Mesothelial cell of epicardium (in vitro differentiated cells): ENCODE measurements at places on chromosomes 1 and 21. TPM values are rescaled to one million over a fixed set of nuclear protein-coding genes. Genes with fewer than 3 reads are reported as not detected.

The TSACC gene
- total RNA-seq = not detected in 3 replicates

The LHX8 gene
- total RNA-seq = 0.20 to 0.36 TPM (median 0.20 TPM) in 3 replicates

The CD5L gene
- total RNA-seq = not detected in 3 replicates

The MMP23B gene
- 63.8 to 70.3 TPM (median 65.4 TPM) in 3 replicates for total RNA-seq

The HTR6 gene
- 0.11 to 0.24 TPM (median 0.11 TPM) in 3 replicates for total RNA-seq

The HAO2 gene
- 0.16 to 0.27 TPM in 2 of 3 replicates, not detected in the other for total RNA-seq

The SLAMF9 gene
- not detected in 3 replicates for total RNA-seq

The ABCG1 gene
- total RNA-seq = 4.2 to 4.4 TPM (median 4.3 TPM) in 3 replicates

The AJAP1 gene
- 2.2 to 2.4 TPM (median 2.2 TPM) in 3 replicates for total RNA-seq

The FCRL3 gene
- not detected in 3 replicates for total RNA-seq

The FCAMR gene
- not detected in 3 replicates for total RNA-seq

The BRDT gene
- total RNA-seq = not detected in 3 replicates

The SUSD4 gene
- total RNA-seq = 0.23 to 0.49 TPM (median 0.40 TPM) in 3 replicates

The HEYL gene
- 5.6 to 5.7 TPM (median 5.6 TPM) in 3 replicates for total RNA-seq

DNA sequence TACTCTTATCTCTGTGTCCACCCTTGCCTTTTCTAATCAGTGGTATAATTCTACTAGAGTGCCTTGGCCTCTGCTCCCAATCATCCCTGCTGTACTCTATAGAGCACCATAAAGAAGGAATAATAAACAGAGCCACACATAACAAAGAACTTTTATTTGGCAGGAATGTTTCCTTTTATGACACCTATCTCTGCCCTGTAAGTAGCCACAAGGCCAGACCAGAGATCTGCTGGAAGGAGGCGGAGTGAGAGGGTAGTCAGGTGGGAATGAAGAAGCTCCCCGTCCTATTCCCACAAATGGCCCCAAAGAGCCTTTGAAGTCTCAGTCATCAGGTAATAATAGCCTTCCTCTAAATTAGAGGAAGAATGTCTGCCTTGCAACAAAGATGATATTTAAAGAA, 32.7 kb downstream of the WLS start:
- DNase-seq = no peak

DNA sequence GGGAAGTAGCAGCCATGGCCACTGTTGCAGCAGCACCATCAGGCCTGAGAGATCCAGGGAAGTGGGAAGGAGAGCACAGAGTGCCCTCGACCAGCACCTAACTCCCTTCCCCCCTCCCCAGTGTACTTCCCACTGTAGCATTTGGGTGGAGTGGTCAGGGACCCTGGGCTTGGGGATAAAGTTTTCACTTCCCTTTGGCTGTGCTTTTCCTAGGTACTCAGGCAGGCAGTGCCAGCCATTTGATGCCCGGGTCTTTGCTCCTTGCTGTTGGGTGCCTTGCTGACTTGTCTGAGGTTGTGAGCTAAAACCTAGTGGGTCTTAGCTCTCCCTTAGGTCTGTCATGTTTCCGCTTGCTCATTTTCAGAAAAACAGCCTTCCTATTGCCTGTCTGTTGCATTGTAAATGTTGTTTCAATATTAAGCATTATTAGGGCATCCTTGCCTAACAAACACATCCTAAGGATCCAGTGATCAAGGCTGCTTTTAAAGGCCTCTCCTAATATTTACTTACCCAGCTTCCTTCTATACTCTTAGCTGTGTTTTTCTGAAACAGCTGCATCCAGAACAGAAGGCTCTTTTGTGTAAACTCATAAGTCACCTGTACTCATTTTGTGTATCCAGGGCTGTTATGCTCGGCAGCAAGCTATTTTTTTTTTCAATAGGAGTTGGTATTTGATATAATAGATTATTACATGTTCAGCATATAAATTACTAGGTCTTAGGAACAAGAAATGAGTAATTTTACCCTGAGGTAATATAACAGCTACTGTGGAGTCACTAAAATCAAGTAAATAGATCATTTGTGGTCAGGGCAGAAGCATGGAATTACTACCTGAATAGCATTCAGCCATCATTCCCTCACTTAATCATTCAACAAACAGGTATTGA, 418.6 kb upstream of the PROX1 start:
- DNase-seq = no peak

GRCh38 chr1:220363196-220363837, 91.1 kb upstream of the RAB3GAP2 start:
- DNase-seq = no peak

DNA sequence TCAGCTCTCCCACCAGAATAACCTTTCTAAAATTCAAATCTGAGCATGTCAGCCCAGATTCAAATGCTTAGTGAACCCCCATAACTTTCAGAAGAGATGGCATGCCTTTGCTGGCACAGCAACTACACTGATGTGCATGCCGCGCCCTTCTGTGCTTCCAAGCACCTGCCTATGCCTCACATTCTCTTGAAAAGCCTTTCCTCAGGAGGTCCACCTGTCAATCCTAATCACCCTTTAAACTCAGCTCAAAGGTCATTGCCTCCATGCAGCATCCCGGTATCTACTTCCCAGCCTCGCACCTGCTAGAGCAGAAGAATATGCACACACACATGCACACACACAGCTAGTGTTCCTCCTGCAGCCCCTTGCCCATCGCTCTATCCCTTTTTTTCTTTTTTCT, 5.2 kb upstream of the S100A2 start:
- no peak for DNase-seq

GRCh38 chr21:41186755-41187536, 19.0 kb downstream of the BACE2 start:
- no peak for DNase-seq

- no peak for DNase-seq
These were observed 241.6 kb downstream of the SMYD3 start for GRCh38 chr1:246265481-246265880.

DNA sequence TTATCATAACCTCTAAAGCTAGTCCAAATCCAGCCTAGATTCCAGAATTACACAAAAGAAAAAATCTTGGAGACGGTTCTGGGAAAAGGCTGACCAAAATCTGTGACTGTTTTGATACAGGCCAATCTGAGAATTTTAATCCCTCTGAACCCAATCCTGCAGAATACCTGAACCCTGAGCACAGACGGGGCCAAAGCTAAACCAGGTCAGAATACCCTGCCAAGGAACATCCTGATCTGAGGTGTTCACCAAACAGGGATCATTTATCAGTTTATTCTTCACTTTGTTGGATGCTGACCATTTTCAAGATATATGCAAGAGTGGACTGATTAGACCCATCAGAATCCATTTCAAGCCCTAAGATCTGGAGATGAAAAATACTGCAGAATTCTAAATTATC, 3.6 kb downstream of the RC3H1 start:
- no peak for DNase-seq

- no peak for DNase-seq
These were observed 917 bp downstream of the MEX3A start for GRCh38 chr1:156081180-156081916.

DNA sequence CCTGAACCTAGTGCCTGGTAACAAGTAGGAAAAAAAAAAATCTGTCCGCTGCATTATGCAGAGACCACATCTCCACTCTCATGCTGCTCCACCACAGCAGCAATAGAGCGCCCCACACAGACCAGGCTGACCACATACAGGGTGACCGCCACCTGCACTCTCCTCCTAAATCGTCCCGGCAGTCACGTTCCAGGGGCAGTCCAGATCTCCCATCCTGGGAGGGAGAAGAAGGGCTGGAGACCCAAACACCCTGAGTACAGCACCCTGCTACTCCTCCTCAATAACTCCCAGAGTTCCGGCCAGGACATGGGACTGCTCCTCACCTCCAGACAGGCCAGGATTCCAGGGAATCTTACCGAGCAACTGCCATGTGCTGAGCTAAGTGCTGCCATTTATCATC, 15.3 kb downstream of the URB1 start:
- no peak for DNase-seq

- DNase-seq = no peak
These were observed 499.1 kb upstream of the RUNX1 start for GRCh38 chr21:35547946-35548774.

DNA sequence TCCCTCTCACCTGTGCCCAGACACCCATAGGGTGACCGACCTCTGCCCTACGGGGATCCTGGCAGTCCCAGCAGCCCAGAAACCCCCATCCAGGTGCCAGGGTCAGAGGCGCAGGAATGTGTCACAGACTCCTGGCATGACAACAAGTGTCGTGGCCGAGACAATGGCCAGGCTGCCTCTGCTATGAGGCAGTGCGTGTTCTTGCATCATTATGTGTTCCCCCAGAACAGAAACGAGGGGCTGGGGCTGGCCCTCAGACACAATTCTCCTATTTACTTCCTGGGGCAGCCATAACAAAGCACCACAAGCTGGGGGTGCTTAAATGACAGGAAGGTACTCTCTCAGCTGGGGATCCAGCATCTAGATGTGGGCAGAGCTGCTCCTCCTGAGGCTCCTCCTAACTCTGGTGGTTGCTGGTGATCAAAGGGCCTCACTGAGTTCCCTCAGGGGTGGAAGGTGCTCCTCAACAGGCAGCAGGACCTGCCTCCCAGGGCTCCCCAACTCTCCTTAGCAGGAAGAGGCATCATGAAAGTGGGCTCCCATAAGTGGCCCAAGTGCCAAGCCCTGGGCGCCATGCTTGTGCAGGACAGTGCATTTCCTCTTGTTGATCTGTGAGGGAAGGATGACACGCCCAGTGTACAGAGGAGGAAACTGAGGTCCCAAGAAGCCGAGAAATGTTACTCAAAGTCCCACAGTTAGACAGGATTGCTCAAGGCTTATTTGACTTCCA, 24.2 kb upstream of the BACE2 start:
- DNase-seq = no peak

DNA sequence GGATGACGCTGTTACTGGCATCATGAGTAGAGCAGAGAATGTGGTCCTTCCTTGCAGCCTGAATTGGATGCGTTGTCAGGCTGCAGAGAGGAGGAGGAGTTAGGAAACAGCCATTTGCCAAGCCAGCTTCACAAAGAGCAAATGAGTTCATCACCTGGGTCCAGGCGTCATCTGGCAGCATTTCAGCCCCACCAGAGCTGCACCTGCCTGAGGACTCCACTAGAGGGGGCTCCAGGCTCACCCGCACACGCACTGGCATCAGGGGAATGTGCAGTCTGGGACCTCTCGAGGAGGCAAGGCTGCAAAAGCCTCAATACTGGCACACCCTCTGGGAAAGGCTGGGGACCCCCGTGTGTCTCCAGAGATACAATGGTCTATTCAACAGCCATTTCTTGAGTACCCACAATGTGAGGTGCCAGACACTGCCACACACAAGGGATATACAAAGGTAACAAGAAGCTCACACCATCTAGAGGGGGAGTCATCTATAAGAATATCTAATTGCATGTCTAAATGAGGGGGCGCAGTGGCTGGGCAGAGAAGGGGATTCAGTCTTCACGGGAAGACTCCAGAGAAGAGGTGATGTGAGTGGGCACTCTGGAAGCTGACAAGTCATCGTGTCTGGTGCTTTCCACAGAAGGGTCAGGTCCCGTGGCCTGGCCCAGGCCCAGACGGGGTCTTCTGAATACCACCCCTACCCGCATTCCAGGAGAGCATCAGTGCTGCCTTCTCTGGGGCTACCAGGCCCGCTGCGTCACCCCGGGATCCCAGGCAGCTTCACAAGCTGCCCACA, 53.5 kb upstream of the CNTN2 start:
- DNase-seq = peak; percentile 86

- no peak for DNase-seq
These were observed 48.8 kb downstream of the XPR1 start for GRCh38 chr1:180680558-180681144.

GRCh38 chr1:175904808-175905207, 161.4 kb upstream of the TNR start:
- no peak for DNase-seq

- DNase-seq = no peak
These were observed 5.0 kb downstream of the TAF5L start for GRCh38 chr1:229620876-229621275.

DNA sequence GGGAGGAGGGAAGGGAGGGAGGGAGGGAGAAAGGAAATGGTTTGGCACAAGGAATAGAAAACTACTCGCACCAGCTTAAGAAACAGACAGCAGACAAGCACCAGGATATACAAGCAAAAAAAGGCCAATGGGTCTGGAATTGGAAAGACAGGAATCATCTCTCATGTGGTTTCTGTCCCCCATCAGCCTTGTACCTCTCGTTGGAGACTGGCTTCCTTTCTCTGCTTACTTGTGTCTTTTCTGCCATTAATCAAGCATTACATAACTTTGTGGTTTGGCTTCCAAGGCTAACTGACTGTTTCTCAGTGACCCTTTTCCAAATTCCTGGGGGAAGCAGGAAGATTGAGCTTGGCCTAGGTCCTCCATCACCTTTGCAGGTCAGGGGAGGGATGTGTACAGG, 11.8 kb upstream of the RALGPS2 start:
- DNase-seq = no peak

DNA sequence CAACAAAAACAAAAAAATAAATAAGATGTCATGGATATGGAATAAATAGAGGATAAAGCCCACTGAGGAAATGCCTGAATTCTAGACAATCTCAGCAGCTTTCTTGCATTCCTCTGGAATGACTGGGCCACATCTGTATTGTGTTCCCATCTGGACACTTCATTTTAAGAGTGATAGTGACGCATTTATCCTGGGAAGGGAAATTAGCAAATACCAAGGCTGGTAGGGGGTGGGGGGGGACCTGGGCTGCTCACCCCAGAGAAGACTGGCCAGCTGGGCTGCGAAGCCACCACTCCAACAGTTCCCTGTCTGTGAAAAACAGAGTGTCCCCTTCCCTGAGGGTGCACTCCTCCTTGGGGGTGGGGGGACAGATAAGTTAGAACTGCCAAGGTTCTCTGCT, 106.3 kb downstream of the HIVEP3 start:
- no peak for DNase-seq

DNA sequence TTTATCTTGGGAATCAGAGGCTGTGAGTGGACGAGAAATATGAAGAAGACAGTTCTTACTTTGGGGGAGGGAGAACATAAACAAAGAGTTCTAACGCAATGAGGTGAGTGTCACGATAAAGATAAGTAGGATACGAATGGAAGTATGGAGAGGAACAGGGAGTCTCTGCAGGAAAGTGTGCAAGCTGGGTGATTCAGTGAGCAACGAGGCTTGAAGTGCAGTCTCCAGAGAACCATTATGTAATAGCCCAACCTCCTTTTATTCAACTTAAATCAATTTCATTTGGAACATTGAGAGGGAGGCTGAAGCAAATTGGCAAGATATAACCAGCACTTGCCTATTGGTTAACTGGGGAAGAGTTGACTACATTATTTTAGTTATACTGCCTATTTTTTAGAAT, 99.3 kb upstream of the PLD5 start:
- DNase-seq = no peak

- DNase-seq = no peak
These were observed 37.8 kb downstream of the NSL1 start for GRCh38 chr1:212753749-212754148.

- no peak for DNase-seq
These were observed 21.0 kb upstream of the SPATA6 start for GRCh38 chr1:48493041-48493440.

- DNase-seq = no peak
These were observed 6.5 kb upstream of the GRIK3 start for GRCh38 chr1:37040773-37041172.

GRCh38 chr1:218584418-218585155, 239.5 kb downstream of the TGFB2 start:
- DNase-seq = no peak

GRCh38 chr1:82836213-82836972, 1035.7 kb downstream of the ADGRL2 start:
- DNase-seq = no peak
